ENCODE measurements at places on chromosomes 12 and 14.

- no peak for DNase-seq
Observed at GRCh38 chr12:51941011-51941581, 10.4 kb upstream of the ACVR1B start.

DNA sequence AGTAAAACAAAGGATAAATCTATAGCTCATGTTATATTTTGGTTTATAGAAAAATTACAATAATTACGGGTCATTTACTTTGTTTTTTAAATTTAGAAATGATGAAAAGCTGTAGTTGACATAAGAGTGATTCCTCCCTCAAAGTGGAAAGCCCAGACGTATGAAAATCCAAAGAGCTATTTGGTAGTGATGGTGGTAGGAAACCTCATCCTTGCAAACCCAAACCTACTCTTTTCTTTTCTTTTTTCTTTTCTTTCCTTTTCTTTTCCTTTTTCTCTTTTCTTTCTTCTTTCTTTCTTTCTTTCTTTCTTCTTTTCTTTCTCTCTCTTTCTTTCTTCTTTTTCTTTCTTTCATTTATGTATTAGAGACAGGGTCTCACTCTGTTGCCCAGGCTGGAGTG, 190.3 kb upstream of the RASSF8 start:
- no peak for DNase-seq

DNA sequence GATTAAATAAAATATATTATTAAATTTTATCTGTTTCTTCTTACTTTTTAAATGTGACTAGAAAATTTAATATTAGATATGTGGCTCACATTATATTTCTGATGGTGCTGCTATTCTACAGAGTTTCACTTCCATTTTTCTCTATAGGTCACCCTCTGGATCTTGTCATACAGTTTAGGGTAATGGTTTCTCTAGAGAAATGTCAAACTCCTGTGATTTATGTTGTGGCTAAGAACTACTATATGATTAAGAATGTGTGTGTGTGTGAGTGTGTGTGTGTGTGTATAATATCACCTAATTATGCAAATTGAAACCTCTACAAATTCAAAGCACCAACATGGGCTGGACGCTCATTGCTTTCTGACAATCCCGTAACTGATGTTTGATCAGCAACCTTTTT, 325.9 kb downstream of the ADAMTS20 start:
- DNase-seq: peak; percentile 96

- no peak for DNase-seq
Observed at GRCh38 chr14:29637411-29637810, 290.2 kb downstream of the PRKD1 start.

GRCh38 chr12:71385155-71385554, 54.4 kb upstream of the LGR5 start:
- DNase-seq: no peak

- no peak for DNase-seq
Observed at GRCh38 chr12:12236896-12237295, 29.9 kb downstream of the LRP6 start.

DNA sequence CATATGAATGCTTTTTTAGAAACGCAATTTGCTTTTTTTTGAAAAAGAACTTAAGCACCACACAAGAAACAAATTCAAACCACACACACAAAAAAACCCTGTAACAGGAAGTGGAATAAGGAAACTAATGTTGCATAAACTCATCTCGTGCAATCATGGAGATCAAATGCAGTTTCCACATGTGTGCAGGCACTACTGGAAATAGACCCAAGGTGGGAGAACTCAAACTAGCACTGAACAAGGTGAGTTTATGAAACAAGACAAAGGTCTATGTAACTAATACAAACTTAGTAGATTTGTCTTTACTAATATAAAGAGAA, 17.5 kb downstream of the NIN start:
- DNase-seq: peak; percentile 94

- DNase-seq: no peak
Observed at GRCh38 chr12:65823513-65824375, 539 bp upstream of the HMGA2 start.

GRCh38 chr14:75561013-75561432, 17.4 kb upstream of the FLVCR2 start:
- peak; percentile 17 for DNase-seq

DNA sequence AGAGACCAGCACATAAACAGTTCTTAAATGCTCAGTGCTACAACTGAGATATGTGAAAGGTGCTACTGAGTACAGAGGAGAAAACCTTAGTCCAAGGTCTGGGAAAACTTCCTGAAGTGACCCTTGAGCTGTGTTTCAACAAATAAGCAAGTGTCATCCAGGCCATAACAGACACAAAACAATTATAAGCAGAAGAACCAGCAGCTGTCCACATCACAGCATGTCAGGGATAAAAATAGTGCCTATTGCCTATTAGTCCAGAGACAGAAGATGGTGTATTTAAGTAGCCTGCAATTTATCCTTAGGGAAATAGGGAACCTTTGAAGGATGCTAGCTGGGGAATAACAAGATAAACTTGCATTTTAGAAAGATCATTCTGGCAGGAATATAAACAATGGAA, 237.8 kb downstream of the SPTSSA start:
- DNase-seq: no peak

DNA sequence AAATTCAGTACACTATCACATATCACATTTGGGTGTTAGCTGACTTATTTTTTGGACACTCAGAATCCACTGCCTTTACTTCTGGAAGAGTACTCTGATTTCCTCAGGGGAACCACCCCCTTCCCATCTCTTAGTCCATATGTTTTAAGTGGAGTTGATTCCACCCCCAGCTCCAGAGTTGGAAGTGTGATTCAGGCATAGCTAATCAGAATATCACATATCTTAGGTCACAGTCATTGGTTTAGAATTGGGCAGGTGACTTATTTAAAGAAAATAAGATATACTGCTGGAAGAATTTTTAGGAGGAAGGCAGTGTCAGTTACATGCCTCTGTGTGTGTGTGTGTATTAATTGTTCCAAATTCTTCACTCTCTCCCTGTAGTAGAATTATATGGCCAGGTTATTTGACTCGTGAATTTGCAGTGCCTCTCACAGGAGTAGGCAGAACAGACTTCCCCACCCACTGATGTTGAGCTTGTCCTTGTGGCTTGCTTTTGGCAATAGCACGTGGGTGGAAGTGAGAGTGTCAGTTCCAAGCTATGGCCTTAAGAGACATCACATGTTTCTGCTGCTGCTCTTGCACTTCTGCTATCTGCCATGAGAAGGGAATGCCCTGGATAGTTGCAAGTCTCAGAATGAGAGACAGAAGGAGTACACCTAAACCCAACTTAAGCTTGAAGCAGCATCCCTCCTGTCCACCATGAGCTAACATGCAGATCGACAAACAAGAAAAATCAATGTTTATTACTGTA, 6.4 kb upstream of the GAS2L3 start:
- peak; percentile 93 for DNase-seq

DNA sequence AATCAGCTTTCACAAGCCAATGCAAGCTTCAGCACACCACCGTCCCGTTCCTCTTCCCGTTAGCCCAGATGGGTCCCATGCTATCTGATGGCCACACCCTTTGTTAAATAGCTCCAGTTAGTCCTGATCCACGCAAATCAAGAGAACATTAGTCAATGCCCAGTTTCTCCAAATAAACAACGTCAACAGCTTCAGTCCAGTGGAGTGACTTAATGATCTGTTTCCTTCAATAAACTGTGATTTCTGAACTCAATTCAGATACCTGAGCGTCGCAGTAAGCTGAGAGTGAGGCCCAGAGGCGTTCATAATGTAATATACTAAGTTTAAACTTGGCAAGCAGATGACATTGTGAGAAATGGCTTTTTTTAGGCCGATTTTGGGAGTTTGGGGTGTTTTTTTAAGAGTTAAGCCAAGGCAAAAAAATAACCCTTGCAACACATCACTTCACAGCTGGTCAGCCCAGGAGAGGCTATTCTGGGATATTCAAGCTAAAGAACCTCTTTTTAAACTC, 112.3 kb downstream of the ZFP36L1 start:
- DNase-seq: no peak

GRCh38 chr12:48001505-48002413, 2.5 kb downstream of the COL2A1 start:
- no peak for DNase-seq

- DNase-seq: no peak
Observed at GRCh38 chr12:75374971-75375370, 15.9 kb upstream of the GLIPR1L2 start.

- DNase-seq: peak; percentile 27
Observed at GRCh38 chr12:123559468-123559867, 24.9 kb upstream of the TMED2 start.

- peak; percentile 61 for DNase-seq
Observed at GRCh38 chr12:102735104-102735503, 181.9 kb downstream of the PAH start.
